ENCODE measurements at places on chromosomes 2 and 18. TPM values are rescaled to one million over a fixed set of nuclear protein-coding genes. Genes with fewer than 3 reads are reported as not detected.

The NEUROD1 gene
- not detected for polyA plus RNA-seq

The CTDP1 gene
- 8.7 TPM for polyA plus RNA-seq

The PREB gene
- 51.8 TPM for polyA plus RNA-seq

The VIL1 gene
- 0.15 TPM for polyA plus RNA-seq

The EPC2 gene
- polyA plus RNA-seq: 13.2 TPM

The FAHD2B gene
- polyA plus RNA-seq: 9.0 TPM

The RESP18 gene
- polyA plus RNA-seq: not detected

The IMPA2 gene
- polyA plus RNA-seq: 271 TPM

The TBR1 gene
- polyA plus RNA-seq: 0.01 TPM

The FZD7 gene
- 3.7 TPM for polyA plus RNA-seq

All from adipose tissue (tissue), 3 donors.